ENCODE measurements at places on chromosomes 5 and 9.

DNA sequence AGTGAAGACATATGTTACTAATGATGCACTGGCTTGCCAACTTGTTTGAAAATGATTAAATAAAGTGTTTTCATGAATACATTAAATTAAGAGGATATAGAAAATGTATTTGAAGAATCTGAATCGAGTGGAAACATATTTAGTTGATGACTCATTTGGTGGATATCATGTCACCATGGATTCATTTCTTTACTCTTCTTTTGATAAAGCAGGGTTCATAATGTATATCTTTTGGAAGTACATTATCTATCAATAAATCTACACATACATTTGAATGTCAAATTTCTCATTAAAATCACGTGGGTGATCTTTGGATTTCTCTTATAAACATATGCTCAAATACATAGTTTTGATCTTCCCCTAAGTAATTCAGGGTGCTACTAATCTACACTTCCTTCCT lies 1148.1 kb upstream of the ACO1 start:
- DNase-seq: no peak

DNA sequence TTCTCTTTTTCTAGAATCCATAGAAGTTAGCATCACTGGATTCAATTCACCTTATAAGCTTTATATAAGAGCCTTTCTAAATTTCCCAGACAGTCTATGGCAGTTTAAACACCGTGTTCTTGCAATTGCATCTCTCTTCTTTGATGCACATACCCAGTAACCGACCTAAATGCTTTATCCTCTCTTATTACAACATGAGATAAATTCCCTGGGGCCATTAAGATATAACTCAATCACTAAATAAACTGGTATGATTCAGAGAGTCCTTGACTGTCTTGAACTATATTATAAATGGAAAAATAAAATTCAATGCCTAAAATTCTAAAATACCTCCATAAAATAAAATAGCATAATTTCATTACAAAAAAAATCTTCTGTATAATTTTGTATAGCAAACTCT lies 98.1 kb downstream of the DIRAS2 start:
- peak; percentile 19 for DNase-seq

DNA sequence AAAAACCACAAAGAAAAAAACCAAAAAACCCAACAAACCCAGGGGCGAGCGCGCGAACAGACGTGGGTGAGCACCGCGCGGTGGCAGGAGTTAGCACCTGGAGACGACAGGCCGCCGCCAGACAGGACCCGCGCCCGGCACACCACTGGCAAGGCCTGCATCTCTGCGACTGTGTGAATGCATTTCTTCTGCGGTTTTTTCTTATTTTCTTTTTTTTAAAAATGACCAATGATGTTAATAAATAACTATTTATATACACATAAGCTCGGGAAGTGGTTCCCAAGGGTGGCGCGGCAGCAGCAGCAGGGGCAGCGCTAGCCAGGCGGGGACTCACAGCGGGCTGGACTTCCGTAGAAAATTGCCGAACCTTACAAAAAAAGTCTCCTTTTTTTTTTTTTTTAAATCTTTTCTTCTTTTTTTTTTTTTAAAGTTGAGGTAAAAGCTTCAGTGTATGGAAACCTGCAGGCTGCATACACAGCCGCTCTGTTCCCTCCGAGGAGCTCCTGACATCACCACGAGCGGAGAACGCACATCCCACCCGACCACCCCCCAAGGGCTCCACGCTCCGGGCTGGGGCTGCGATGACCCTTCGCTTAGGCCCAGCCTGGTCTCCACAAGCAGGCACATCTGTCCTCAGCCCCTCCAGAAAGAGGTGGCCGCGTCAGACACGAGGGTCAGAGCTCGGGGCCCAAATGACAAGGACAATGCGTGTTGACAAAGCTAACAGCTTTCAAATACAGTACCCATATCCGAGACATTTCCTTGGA lies 7.4 kb downstream of the BRD3OS start:
- DNase-seq: no peak

- no peak for DNase-seq
Observed at GRCh38 chr5:95191330-95191729, 93.6 kb downstream of the MCTP1 start.

GRCh38 chr5:52709167-52709925 lies 78.4 kb upstream of the ITGA1 start:
- no peak for DNase-seq

- no peak for DNase-seq
Observed at GRCh38 chr5:68285851-68286611, 70.5 kb downstream of the PIK3R1 start.

DNA sequence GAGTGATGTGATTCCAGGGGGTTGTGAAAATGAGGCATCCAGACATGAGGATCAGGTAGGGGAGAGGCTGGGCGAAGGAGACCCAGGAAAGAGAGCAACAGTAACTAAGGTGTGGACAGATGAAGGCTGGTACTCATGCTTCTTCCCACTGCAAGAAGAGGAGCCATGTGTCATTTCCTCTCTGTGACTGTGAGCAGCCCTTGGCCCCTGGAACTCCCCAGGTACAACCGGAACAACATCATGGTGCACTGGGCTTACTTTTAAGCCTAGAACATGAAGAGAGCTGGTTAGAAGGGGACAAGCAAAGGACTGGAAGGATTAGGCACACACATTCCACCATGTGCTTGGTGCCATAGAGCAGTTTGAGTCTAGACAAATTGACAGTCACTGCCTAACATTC lies 10.9 kb upstream of the IL12B start:
- DNase-seq: no peak

DNA sequence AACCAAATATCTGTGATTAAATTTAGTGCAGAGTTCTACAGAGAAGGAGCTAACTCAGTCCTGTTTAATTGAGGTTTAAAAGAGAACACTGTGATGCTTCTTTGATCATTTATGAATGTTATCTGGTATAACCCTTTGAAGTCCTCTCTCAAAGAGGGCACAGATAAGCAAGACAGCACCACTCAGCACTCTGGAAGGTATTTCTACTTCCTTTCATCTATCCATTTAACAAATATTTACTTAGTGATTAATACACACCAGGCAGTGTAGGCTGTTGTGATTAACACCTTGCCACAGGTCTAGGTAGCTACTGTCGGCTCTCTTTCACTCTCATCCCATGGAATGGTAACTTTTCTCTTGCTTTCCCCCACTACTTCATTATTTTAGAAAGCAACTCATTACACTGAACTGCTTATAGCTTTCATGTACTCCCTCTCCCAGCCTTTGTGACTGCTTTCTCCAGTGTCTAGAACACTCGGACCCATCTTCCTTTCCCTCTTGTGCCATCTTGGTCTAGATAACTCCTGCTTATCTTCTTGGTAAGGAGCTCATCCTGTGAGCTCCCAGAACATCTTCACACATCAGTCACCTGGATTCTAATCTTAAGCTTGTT lies 54.7 kb downstream of the GLDC start:
- no peak for DNase-seq

DNA sequence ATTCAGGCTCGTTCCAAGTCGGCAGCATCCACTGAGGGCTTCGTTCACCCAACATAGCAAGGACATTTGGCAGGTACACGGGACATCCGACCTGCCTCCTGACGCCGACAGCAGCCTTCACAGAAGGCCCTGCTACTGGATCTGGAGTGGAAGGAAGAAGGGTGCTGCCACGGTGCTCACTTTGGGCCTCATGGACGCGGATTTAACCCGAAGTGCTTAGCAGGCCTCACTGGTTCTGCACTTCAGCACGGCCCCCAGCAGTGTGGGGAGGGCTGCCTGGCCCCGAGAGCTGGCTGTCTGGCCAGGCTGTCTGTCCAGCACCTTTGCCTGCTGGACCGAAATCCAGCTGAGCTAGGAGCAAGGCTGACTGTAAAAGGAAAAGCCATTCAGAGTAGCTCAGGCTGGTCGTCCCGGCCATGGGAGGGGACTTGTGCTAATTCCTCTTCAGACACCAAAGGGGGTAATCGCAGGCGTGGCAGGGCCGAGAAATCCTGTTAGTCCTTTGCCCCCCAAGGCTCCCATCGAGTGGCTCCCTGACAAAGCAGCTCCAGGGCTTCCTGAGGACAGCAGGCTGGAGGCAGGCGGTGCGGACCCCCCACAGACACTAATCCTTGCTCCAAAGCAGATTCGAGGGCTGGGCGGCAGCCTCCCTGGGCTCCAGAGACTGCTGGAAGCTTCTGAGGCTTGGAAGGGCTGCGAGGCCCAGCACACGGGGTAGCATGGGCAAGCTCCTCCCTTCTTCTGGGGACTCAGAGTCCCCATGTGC lies 11.1 kb upstream of the RXRA start:
- DNase-seq: no peak

- no peak for DNase-seq
Observed at GRCh38 chr5:88452820-88453219, 184.2 kb upstream of the TMEM161B start.

GRCh38 chr5:37015795-37016666 lies 139.5 kb downstream of the NIPBL start:
- no peak for DNase-seq

DNA sequence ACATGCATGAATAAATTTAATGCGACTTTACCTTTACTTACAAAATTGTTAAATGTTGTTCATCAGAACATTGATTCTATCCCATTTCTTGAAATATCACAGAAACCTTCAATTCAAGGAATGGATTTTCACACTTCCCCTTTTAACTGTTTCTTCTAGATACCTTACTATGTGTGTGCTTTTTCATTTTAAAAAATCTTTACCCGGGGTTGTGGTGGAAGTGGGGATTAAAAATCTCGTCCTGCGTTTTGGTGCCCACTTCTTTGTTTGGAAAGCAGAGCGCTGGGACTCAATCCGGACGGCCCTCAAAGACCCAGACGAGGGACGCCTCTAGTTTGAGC lies 5.8 kb upstream of the MEF2C start:
- no peak for DNase-seq

DNA sequence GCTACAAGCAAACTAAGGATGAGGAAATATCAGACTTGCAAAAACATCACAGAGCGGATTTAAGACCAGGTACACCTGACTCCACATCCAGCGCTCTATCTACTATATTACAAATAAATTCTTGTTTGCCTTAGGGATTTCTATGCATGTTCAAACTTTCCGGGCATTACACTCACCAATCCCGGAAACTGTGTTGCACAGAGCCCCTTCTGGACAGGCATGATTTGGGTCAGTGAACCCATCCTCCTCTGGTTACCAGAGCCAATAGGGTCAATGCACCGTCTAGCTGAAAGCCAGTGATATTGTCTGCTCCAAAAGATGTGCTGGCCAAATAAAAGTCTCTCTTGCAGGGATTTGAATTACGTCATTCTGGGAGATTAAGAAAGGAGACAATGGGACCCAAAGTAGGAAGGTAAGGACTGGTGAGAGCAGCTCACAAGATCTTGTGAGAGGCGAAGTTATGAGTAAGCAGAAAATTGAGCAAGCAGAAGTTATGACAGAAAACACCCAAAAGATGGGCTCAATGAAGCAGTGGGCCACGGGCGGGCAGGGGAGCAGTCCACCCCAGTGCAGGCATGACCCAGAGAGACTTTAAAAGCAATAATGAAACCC lies 155.8 kb upstream of the RAI14 start:
- DNase-seq: no peak

GRCh38 chr9:77909306-77909705 lies 122.3 kb downstream of the GNAQ start:
- no peak for DNase-seq

- DNase-seq: no peak
Observed at GRCh38 chr9:79603222-79603920, 31.6 kb downstream of the TLE4 start.

- no peak for DNase-seq
Observed at GRCh38 chr9:95580812-95581761, 64.3 kb upstream of the PTCH1 start.

DNA sequence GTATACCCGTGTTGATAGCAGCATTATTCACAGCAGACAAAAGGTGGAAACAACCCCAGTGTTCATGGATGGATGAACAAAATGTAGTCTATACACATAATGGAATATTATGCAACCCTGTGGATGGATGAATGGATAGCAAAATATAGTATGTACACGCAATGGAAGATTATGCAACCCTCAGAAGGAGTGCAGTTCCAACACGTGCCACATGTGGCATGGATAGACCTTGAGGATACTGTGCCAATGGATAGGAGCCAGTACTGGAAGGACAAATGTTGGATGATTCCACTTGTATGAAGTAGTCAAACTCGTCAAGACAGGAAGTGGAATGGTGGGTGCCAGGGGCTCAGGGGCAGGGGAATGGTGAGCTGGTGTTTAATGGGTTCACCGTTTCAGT lies 44.9 kb downstream of the PLEKHG4B start:
- no peak for DNase-seq

- no peak for DNase-seq
Observed at GRCh38 chr9:88694625-88695024, 159.6 kb downstream of the NXNL2 start.

DNA sequence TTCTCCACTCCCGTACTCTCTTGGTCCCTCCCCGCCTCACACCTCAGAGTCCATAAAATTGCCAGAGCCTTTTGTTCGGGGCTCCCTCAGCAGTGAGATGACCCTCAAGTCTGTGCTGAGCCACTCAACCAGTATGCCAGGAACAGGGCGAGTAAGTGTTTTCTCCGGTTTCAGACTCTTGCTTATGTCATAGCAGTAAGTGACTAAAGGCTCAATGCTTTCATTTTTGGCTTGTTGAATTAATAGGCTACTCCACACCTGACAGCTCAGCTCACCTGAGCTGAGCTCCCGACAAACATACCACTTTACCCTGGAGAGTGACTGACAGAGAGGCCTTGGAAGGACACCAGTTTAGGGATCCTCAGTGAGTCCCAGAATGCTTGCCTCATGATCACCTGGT lies 30.5 kb downstream of the PCSK1 start:
- DNase-seq: no peak

- DNase-seq: no peak
Observed at GRCh38 chr5:169300468-169301385, at the start of gene SLIT3. Gene SLIT3, minus strand, starts transcription at chr5:169301139. Its CDS starts 430 bp downstream, at chr5:169300709.

- DNase-seq: no peak
Observed at GRCh38 chr9:106065136-106065535, 370.8 kb downstream of the TMEM38B start.

DNA sequence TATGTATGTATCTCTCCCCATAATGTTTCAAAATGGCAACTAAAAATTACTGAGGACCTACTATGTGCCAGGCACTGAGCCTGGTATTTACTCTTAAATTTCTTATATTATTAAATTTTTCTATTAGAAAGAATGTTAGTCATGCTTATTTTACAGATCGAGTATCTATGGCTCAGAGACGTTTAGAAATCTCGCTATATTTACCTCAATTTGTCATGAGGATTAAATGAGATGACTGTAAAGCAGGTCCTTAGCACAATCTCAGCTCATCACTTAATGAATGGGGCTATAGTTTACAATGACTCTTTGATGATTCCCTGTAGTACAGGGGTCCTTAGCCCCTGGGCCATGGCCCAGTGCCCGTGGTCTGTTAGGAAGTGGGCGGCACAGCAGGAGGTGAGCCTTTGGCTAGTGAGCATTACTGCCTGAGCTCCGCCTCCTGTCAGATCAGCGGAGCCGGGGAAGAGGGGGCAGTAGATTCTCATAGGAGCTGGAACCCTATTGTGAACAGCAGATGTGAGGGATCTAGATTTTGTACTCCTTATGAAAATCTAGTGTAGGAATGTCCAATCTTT lies 15.5 kb downstream of the ENC1 start:
- DNase-seq: no peak
